ENCODE measurements at places on chromosomes 7 and 10. TPM values are rescaled to one million over a fixed set of nuclear protein-coding genes. Genes with fewer than 3 reads are reported as not detected.
A peak's percentile ranks its signal among the peaks of the same experiment; 100 is the strongest.

DNA sequence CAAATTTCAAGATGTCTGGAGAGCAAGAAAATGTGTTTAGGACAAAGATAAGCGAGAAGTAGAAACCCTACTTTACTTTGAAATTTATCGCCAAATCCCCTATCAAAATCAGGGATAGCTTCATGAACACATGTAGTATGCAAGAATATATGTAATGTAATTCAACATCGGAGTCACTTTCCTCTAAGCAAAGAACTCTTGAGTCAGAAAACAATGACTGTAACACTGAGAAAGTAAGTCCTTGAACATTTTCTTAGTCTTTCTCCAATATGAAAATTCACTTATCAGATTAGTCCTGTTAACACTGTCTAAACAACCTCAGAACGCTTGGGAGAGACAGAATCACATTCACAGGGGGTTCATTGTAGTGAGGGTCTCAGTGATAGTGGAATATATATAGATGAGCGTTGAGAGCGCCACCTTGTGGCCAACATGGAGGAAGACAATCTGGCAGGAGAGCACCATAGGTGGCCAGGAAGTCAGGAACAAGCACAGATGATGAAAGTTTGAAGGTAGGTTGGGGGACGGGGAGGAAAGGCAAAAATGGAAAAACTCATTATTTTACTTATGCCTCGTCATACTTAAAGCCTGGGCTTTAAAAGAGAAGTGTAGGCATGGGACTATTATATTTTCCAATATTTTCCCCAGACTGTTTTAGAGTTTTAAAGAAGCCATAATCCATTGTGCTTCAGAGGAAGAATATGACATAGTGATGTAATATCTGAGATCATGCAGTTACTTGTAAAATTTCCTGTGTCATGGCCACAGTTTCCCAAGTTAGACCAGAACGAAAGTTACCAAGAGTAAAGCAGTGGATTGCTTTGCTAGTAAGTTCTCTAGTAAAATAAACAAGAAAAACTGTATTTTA, 115.5 kb upstream of the GNAI1 start:
- peak; percentile 49 for DNase-seq

- peak; percentile 94 for DNase-seq
Observed at GRCh38 chr10:14954001-14954770, at the start of gene DCLRE1C. TSS of gene DCLRE1C (minus strand) at chr10:14954096. CDS start at chr10:14954010, 86 bp downstream.

PAX4 gene
- not detected for total RNA-seq

- DNase-seq, result no peak
Observed at GRCh38 chr7:120645966-120646365, 212.0 kb downstream of the TSPAN12 start.

- DNase-seq, result no peak
Observed at GRCh38 chr10:62691336-62691735, 113.2 kb upstream of the ADO start.

DNA sequence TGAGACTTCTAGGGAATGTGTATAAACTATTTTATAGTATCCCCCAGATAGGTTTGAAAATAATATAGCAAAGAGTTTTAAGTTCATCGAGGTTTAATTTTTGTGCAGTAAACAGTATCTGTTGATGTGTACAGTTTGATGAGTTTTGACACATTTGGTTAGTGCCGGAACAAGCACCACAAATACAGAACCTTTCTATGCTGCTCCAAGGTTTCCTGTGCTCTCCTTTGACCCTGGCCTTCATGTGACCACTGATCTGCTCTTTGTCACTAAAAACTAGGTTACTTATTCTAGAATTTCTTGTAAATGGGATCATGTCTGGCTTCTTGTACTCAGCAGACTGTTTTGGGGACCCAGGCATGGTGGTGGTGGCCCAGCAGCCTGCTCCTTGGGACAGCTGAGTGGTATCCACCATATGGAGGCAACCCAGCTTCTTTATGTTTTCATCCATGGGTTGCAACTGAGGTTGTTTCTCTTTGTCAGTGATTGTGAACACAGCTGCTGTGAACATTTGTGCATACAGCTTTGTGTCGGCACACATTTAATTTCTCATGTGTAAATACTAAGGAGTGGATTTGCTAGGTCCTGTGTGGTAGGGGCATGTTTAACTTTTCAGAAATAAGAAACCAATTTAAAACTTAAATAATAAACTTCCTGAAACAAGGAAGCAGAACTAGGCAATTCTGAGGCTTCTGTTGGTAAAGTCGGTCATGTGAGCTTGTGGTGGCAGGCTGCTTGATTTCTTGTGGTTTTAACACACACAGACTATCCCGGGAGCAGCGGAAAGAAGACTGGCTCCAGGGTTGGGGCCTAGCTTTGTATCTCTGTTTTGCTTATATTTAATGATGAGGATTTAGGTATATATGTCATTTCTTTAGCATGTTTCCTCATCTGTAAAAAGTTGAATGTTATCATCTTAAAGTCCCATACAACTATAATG, 219.4 kb downstream of the ABCA13 start:
- DNase-seq, result no peak

DNA sequence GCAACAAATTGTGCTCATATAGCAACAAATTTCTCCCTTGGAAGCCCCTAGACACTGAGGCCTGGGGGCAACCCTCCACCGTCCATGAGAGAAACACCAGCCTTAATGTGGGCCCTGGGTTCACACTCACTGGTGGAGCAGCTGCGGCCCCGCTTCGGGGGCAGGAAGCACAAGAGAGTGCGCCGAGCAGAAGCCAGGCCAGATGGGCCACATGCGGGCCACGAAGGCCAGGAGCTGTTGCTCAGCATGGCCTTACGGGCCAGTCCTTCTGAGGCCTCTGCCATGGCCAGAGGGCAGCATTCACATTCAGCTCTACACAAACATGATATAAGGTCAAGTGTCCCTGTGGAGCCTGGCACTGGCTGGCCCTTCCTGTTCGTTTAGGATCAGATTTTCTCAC, 60.0 kb upstream of the VIPR2 start:
- DNase-seq, result no peak

PKD2L1 gene
- total RNA-seq, result not detected

DNA sequence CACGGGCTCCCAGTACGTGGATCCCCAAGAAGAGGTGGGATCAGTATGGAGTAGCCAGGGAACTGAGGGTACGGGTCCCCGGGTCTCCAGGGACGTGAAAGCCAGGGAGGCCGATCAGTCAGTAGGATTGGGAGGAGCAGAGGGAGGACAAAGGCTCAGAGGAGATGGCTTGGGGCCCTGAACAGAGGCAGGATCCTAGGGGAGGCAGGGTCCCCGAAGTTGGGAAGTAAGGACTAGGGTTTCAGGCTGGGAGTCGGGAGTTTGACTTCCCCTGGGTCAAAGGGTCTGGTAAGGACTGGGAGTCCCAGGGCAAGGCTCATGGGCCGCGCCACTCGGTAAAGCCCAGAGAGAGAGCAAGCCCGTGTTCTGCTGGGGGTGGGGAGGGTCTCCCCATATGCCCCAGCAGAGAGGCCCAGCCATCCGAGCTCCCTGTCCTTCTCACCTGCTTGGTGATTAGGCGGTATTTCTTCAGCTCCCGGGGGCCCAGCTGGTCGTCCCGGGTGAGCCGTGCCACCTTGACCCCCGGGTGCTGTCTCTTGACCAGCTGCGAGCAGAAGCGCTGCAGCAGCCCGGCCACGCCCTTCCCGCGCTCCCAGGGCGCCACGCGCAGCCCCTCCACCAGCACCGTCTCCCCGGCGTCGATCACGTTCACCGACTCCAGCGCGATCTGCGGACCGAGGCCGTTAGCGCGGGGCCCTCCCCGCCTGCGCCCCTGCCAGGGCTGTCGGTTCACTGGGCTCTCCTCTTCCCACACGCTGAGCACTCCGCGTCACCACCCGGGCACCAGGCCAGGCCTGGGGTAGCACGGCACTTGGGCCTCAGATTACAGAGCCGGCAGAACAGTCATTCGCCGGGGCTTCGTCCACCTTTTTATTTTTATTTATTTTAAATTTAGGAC, 7.0 kb downstream of the NAT16 start:
- DNase-seq, result no peak

AKR1C8 gene
- total RNA-seq, result not detected

NEUROD6 gene
- not detected for total RNA-seq

DNA sequence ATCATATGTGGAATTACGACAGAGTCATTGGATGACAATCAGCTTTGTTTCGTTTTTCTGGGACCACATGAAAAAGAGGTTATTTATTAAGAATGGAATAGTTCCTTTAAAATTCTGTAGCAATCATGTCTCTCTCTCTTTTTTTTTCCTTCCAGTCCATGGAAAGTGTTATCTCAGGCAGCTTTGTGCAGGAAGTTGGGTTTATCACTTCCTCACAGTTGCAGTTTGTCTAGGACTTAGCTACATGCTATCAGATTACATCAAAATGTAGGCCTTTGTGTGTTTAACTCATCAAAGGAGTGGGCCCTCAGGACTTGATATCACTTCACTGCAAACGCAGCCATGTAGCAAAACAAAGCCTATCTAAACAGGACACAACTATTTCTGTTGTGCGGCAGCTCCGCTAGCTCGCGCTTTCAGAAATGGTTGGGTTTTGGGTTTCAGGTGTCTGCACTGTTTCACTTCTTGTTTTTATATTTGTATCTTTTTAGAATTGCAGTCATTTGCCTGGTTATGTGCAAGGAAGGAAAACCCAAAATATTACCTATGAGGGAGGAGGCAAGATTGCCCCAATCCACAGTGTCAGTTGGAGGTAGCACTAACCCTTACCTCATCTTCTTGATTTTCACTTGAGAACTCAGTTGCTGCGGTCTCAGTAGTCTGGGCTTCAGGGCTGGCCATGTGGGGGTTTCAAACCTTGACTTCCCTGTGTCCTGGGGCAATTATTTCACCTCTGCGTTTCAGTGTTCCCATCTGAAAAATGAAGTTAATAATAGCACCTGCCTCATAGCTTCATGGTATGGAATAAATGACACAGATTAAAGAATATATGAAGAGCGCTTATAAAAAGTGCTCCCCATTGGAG, 66.7 kb downstream of the HHEX start:
- DNase-seq, result no peak

GRCh38 chr10:63675171-63675570, 154.0 kb downstream of the REEP3 start:
- no peak for DNase-seq

ITPRID1 gene
- not detected for total RNA-seq

DNA sequence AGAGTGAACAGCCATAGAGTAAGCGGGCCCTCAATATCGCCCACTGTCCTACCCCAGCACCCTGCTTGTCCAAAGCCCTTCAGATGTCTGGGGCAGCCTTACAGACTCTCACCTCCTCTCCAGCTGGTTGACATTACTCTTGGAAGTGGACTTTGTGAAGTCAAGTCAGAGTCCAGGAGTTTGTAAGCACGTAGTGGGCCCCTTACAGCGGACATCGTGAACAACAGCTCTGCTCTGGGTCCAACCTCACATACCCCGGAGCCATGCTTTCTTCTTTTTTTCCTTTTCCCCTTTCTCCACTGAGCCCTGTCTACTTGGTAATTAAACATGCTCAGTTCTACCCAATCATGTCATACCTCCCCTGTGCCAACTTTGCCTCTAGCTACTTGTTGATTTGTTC, 17.5 kb downstream of the HNRNPF start:
- DNase-seq, result no peak

- no peak for DNase-seq
Observed at GRCh38 chr7:144628176-144628575, 207.7 kb downstream of the TPK1 start.

- peak; percentile 40 for DNase-seq
Observed at GRCh38 chr10:3172081-3172445, 519 bp downstream of the PITRM1 start.

- DNase-seq, result no peak
Observed at GRCh38 chr10:93225938-93226337, 152.2 kb downstream of the CYP26A1 start.

DNA sequence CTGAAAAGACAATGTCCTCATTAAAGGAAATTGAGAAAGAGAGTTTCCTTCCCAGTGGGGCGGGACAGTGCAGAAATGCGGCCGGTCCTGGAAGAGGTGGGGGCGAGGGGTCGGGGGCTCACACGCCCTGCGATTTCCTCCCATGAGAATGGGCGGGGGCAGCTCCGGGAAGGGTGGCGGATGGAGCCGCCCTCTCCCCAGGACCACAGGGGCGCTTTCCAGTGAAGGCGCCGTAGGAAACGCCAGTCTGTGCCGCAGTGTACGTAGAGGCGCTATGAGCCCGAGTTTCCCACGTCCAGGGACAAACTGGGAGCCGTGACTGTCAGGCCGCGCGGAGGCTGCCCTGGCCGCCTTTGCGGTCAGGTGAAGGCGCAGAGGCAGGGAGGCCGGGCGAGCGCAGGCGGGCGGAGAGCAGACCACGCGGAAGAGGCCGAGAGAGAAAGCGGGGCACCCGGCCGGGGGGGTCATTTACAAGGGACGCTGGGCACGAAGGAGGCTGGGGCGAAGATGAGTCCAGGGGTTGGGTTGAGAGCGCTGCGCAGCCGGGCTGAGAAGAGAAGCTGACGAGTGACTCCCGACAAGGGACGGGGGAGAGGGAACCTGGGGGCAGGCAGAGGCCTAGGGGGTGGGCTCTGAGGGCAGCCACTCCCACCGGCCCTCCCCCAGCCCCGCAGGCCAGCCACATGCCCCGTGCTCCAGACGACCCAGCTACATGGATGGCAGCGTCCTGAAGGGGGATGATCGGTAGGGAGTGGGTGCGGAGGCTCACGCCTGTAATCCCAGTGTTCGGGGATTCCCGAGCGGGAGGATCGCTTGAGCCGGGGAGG, 45.0 kb downstream of the ALOX5 start:
- DNase-seq, result no peak

All from foreskin keratinocyte (primary cell).